ENCODE measurements at places on chromosomes 6 and 20.

- no peak for DNase-seq
These were observed 111.6 kb downstream of the ERMARD start for GRCh38 chr6:169862892-169863525.

GRCh38 chr6:153012856-153013255 lies 10.3 kb upstream of the MTRF1L start:
- DNase-seq = no peak

DNA sequence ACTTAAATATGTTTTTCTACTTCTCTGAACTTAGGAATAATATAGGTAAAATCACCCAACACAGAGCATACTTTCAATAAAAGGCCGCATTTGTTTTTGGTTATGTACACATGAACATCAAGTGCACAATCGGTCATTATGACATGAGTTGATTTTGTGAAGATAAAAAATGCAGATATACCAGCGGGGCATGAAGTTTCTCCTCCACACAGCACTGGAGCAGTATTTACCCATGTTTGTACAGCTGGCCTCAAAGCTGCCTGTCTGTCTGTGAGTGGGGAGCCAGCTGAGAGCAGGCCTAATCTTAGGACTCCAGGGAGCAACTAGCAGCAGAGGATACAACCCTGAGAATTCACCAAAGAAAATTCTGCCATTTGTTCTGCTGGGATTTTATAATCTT lies 206.5 kb downstream of the TPBG start:
- DNase-seq = no peak

- no peak for DNase-seq
These were observed 102.3 kb downstream of the ARHGAP18 start for GRCh38 chr6:129607581-129608186.

- DNase-seq = no peak
These were observed 21.6 kb upstream of the GFOD1 start for GRCh38 chr6:13508711-13509705.
